ENCODE measurements at places on chromosomes 2 and 18.

DNA sequence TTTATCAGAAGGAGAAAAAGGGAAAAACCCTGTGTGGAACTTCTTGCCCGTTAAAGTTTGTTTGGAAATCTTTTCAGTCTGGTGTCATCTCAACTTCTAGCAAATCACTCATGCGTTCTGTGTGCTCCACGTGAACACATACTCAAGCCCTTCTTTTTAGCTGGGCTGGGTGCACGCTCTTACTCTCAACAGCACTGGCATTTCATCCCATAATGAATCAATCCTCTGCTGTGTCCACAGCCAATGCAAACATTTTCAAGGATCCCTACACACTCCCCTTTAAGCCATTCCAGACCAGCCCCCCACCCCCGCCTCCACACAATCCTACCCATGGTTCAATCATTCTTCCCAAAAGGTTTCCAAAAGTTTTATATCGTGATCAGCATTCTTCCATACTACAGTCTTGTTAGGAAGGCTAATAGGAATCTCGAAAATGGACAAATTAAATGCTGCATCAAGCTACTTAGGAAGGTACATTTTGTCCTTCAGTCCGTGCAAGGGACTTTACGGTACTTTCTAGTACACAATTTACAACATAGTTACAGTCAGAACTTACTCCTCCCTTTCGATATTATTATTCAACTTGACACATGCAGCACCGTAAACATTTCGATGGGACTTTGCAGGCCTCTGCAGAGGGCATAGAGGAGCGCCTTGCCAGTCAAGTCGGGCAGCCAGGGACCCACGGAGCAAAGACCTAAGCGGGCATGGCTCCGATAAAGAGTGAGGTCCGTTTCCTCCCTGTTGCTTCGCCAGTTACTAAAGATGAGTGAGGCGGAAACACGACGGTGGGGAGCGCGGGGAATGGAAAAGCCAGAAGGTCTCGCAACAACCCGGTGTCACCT lies 1.4 kb downstream of the PTGR3 start:
- no peak for DNase-seq

DNA sequence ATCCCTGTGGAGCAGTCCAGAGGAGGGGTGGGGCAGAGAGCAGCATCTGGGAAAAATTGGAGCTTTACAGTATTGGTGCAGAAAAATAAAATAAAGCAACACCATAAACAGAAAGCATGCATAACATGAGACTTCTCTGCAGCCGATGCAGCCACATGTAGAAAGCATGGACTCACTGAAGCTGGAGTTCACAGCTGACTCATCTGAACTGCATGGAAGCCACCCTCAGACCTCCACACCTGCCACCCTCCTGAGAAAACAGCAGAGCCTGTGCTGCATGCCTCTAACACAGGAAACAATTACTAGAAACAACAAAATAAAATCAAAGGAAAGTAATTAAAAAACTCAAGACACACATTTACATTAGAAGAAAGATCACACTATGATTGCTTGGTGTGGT lies 169.4 kb upstream of the ALKAL2 start:
- no peak for DNase-seq

GRCh38 chr2:239853706-239854327 lies 171.3 kb downstream of the NDUFA10 start:
- DNase-seq = no peak

GRCh38 chr18:67266246-67267237 lies 250.0 kb downstream of the DSEL start:
- no peak for DNase-seq

GRCh38 chr2:69918401-69918800 lies 3.5 kb downstream of the MXD1 start:
- DNase-seq = no peak

DNA sequence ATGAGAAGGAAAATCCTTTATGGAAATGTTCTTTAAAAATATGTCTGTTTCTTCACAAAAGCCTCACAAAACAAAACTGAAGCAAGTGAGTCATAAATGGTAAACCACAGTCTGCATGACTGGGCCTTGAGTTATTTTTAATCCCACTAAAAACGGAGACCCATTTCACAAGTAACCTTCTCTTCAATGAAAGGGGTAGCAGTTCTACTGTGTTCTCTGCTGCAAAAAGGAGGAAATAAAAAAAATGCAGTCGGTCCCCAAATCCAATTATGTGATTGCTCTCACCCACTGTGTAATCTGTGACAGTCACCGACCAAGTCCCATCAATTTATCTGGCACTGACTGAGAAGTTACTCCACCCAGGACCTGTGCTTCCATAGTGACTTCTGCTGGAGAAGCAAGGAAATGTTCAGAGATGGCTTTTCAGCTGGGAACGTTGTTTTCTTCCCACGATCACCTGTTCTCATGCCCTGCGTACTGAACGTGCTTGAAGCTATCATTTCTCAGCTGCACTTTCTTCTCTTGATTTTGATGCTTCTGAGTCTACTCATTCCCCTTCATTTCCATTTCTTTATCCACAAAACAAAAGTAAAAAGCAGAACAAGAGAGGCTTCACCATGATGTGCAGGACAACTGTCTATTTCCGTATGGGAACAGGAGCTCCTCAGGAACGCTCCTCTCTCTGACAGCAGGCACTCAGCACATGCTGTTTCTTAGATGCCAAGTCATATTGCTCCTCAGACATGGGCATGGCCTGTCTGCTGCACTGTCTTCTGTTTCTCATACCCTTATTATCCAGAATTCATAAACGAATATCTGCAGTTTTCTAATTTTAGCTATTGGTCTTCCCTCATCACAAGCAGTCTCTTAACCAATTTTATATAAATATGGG lies 80.0 kb upstream of the TMEM200C start:
- no peak for DNase-seq

Measured in SW 1271 (cell line).